ENCODE measurements at places on chromosomes 13 and 19.
A peak's percentile ranks its signal among the peaks of the same experiment; 100 is the strongest.

DNA sequence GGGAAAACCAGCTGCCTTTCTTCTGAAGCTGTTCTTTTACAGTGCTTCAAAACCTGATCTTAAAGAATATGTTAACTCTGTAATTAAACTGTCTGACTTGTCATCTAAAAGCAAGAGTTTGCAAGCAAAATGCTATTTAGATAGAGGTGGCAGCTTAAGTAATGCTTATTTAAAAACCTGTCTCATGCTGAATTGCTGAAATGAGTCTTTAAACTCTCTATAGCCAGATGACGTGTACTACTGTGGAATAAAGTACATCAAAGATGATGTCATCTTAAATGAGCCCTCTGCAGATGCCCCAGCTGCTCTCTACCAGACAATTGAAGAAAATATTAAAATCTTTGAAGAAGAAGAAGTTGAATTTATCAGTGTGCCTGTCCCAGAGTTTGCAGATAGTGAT lies 22.9 kb downstream of the ITM2B start:
- no peak for DNase-seq

DNA sequence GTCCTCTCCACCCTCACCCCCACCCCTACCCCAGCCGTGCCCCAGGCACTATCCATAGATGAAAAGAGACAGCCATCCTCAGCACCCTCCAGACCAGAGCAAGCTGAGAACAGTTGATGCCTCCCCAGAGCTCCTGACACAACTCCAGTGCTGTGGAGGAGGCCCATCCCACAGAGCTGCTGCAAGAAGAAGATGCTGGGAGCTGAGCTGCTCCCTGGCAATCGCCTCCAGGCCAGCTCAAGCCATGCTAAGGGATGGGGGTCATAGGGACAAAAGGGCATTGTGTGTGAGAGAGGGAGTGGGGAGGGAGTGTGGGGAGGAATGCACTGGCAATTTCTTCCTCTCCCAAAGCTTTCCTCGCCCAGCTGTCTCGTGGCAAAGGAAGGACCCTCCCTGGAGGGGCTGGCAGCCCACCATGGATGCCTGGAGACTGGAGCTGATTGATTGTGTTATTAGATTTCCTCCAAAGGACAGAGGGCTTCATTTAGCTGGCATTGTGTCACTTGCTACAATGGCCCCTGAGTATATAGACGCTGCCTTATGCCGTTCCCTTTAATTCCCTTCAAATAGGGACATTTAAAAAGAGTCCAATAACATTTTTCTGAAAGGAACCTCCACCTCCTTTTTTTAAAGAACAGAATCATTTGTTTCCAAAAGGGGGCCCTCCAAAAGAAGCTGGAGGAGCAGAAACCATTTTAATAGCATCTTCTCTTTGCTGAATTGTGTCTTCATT lies 476.4 kb downstream of the FOXO1 start:
- no peak for DNase-seq

DNA sequence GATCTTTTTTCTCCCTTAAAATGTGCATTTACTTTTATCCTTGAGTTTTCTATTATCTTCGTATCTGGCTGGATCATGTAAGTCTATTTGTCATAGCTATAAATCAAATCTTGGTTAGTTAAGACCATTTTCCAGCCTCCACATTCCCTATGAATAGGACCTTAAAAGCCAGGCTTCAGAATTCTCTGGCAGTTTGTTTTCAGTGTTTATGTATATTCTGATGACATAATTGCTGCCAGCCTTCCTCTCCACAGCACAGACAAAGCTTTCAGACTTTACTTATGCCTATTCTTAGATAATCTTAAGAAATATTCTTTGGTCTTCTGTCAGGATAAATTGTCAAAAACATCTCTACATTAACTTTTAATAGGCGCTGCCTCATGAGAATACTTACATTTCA lies 870.8 kb upstream of the SPRY2 start:
- DNase-seq = no peak

- DNase-seq = no peak
Measured at GRCh38 chr19:8416796-8417195, 3.7 kb downstream of the MARCHF2 start.

GRCh38 chr19:16841391-16841926 lies 12.3 kb downstream of the SIN3B start:
- DNase-seq = no peak

DNA sequence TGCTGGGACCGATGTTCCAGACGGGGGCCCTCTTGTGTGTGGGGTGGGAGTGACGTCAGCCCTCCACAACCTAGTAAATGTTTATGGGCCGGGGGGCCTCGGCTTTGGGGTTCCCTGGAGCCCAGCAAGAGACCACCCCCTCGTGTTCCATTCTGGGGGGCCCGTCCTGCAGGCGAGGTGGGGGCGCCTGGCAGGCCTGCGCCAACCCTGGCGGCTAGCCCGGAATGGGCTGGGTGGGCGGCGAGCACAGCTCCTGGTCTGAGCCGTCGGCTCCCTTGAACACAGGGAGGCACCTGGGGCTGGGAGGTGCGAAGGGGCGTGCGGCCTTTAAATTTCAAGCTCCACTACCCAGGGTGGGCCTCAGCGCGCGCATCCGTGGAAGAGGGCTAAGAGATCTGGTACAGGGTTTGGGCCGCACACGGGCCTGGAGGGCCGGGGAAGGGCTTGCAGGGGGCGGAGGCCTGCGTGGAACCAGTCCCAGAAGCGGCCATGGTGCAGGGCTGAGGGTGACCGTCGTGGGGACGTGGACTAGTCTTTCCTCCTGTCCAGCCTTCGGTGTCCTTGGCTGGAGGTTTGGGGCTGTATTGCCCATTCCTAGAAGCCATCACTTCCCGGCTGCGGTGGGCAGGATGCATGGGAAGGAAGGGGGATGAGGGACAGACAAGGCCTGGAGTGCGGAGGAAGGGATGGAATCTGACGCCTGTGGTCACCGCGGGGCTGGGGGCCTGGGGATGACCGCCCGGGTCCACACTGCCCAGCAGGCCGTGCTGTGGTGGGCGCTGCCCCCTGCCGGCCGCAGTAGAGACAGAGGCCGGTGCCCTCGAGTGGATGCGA lies 11.4 kb downstream of the NDUFA11 start:
- no peak for DNase-seq

DNA sequence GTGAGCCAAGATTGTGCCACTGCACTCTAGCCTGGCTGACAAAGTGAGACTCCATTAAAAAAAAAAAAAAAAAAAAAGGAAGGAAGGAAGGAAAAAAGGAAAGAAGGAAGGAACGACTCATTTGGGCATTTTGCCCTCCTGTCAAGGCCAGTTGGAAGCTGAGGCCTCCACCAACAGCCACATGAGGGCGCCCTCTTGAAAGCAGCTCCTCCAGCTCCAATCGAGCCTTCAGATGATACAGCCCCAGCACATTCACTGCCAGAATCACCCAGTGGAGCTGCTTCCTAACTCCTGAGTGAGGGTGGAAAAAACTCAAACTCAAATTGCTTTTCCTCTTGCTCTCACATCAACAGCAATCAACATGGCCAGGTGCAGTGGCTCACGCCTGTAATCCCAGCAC lies 40.9 kb downstream of the GNG7 start:
- no peak for DNase-seq

GRCh38 chr19:50333737-50334617 lies 4.8 kb upstream of the KCNC3 start:
- DNase-seq = peak; percentile 81

- DNase-seq = no peak
Measured at GRCh38 chr19:2469102-2469914, 6.6 kb upstream of the GADD45B start.

DNA sequence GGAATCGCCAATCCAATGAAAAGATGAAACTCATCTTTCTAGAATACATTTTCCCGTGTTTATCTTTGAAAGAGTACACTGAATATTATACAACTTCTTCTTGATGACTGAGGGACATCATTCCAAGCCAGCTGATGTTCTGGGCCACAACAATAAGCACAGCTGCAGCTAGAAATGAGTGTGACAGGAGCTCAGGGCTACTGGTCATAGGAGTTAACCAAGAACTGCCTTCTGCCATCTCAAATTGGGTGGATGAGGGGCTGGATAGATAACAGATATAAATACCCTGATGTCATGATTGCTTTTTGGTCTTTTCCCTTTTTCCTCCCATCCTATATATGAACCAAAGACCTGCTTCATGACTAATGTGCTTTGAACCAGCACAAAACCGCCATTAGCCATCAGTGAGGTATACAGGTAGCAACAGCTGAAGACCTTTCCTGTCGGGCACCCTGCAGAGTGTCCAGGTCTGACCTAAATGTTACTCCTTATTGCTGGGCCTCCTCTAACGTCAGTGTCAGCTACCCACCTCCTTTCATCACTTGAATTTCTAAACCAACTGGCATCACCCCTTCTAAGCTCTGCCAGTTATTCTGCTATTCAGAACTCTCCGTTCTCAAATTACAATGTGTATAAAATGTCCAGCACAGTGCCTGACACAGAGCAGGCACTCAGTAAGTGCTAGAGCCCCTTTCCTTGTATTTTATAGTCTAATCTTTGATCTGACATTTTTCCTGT lies 178.2 kb downstream of the ENOX1 start:
- no peak for DNase-seq

DNA sequence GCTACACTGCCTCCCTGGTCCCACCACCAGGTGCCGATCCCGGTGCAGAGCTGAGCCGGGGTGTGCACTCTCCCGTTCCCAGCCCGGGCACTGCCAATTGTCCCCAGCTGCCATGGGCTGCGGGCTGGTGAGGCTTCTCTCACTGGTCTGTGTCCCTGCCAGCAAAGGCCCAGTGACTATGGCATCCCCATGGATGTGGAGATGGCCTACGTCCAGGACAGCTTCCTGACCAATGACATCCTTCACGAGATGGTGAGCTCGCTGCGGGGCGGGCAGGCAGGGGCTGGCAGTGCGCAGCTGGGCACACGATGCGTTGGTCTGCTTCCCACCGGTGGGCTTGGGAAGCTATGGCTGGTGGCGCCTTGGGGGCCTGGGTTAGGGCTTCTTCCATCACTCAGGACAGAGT lies 14.6 kb downstream of the MPND start:
- no peak for DNase-seq

GRCh38 chr19:49691243-49692146 lies 579 bp downstream of the CPT1C start:
- DNase-seq = no peak

DNA sequence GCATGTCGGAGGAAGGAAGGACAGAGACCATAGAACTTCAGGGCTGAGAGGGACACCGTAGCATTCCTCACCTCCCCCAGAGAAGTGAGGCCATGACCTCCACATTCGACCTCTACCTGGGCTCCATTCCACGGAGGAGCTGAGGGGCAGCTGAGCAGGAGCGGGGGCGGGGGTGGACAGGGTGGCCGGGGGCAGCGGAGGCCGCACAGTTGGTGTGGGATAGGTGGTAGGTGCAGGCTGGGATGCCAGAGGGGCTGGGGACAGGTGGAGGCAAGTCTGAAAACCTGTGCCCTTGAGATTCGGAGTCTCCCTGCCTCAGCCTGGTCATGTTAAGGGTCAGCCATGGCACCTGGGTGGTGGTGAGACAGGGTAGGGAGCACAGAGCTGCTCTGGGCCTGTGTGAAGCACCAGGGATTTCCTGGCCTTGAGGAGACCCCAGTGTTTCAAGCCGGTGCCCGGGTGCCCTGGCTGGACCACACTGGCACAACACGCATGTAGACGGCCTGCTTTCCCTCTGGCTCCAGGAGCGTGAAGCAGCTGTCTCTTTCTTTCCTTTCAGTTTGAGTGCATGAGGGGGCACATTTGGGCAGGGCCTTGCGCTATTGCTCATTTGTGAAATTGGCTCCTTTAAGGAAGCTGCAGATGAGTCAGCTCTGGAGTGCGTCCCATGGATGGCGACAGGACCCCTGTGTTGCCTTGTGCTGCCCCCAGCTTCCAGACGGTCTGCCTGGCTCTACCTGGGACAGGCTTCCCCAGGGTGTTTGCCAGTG lies 51.8 kb downstream of the TSSK6 start:
- no peak for DNase-seq

DNA sequence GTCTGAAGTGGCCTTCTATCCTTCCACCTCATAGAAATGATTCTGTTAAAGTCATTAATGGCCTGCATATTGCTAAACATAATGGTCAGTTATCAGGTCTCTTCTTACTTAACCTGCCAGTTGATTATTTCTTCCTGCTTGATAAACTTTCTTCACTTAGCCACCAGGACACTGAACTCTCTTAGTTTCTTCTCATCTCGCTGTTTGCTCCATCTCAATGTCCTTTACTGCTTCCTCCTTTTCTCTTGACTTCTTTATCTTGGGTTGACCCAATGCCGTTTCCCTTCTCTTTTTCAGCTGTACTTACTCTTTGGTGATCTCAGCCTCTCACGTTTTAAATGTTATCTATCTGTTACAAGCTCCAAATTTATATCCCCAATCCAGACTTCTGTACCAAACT lies 17.1 kb upstream of the CLC start:
- DNase-seq = no peak

DNA sequence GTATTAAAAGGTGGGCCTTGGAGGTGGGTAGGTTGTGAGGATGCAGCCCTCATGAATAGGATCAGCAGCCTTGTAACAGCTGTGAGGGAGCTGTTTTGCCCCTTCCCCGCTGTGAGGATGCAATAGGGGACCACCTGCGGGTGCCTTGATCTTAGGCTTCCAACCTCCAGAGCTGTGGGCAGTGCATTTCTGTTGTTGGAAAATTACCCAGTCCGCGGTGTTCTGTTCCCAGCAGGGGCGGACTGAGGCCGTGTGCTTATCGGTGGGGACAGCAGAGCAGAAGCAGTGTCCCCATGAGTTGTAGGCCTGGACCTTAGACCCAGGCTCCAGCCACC lies 54.8 kb upstream of the TEX29 start:
- no peak for DNase-seq

DNA sequence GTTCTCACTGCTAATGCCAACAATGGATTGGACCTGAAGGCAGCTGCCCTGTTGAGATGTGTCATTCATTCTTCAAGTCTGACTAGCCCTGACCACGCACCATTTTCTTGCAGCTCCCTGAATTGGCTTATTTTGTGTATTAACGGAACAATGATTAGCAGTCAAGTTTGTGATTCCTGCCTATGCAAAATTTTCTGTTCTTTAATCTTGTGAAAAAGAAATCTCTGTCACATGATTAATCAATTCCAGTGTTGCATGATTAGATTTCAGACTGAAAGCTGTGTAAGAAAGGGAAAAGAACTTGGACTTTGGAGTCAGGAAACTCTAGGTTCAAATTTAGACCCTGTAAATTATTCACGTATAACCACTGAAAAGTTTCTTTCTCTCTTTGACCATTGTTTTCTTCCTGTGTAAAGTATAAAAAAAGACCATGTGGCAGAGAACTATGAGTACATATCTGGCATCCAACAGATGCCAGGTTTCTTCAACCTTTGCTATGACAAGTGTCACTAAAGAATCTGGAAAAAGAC lies 64.5 kb upstream of the SLC10A2 start:
- DNase-seq = no peak

Measured in left renal pelvis (tissue), 4 donors.